Stimulated activated CD8-positive, alpha-beta memory T cell treated with anti-CD3 and anti-CD28 coated beads, Interleukin-15, amount 100 ng/mL, for 24 hours (primary cell): ENCODE measurements at places on chromosomes 16 and 17.

DNA sequence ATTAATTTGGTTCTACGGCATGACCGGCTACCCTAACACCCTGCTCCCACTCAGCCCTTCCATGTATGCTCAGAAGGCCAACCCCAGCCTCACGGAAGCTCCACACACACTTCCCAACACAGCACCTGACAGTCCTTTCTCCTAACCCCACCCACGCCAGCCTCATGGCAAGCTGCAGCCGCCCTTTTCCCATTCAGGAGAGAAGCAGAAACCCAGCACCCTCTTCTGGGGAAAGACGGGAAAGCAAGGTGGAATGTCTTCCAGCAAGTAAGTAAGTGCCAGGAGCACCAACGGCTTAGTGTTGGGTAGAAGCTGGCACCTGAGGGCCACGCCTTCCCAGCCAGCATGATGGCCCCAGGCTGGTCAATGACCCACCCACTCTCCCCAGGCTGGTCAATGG is 32.1 kb downstream of the ABR start:
- DNase-seq = no peak

GRCh38 chr16:72055911-72056310 is 1.6 kb downstream of the HP start:
- DNase-seq = no peak

- DNase-seq = no peak
Measured at GRCh38 chr17:77106874-77107358, 33.9 kb upstream of the SEC14L1 start.

DNA sequence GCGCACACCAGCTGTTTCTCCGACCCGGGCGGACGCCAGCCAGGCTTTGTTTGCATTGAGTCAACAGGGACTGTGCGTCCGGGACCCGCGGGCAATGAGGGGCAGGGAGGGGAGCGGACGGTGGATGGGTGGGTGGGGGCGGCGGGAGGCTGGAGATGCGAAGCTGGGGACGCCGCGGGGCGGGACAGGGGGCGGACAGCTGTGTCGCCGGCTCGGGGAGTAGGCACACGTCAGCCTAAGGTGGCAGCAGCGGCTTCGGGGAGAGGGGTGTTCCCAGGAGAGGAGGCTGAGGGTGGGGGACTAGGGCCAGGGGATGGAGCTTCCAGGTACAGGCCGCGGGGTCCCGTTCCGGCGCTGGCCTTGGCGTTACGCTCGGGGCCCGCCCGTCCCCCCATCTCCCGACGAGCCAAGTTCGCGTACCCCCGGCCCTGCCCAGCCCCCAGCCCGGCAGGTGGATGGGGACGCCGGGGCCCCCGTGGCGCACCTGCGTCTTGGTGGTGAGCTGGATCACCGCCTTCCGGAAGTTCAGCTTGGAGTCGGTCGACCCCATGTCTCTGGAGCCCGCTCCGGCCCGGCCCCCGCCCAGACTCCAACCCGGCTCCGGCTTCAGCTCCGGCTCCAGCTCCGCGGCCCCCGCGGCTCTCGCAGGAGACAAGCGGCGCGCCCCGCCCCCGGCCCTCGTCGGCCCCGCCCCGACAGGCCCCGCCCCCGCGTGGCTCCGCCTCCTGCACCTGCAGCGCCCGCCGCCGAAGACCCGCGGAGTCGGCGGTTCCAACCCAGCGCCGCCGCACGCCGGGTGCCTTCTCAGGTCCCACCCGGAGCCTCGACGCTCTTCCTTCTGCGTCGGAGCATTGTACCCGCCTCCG is at the start of gene HID1:
Gene HID1 (minus strand): TSS at position 653 of the 866 bp plus-strand sequence. CDS start 103 bp downstream, at position 550.
- DNase-seq = peak; percentile 72

GRCh38 chr16:56684256-56684925 is 2.1 kb downstream of the MT1X start:
- DNase-seq = no peak

GRCh38 chr17:75079023-75079373 is 8.8 kb upstream of the SLC16A5 start:
- no peak for DNase-seq

- peak; percentile 13 for DNase-seq
Measured at GRCh38 chr17:7177191-7177953, 1.8 kb downstream of the ASGR1 start.

GRCh38 chr16:82182266-82183003 is 12.4 kb upstream of the MPHOSPH6 start:
- no peak for DNase-seq
